Ascending aorta (tissue), 2 donors: ENCODE measurements at places on chromosomes 7 and 10.
A peak's percentile ranks its signal among the peaks of the same experiment; 100 is the strongest.

GRCh38 chr10:68861253-68861652 is 33.9 kb downstream of the STOX1 start:
- DNase-seq: no peak

DNA sequence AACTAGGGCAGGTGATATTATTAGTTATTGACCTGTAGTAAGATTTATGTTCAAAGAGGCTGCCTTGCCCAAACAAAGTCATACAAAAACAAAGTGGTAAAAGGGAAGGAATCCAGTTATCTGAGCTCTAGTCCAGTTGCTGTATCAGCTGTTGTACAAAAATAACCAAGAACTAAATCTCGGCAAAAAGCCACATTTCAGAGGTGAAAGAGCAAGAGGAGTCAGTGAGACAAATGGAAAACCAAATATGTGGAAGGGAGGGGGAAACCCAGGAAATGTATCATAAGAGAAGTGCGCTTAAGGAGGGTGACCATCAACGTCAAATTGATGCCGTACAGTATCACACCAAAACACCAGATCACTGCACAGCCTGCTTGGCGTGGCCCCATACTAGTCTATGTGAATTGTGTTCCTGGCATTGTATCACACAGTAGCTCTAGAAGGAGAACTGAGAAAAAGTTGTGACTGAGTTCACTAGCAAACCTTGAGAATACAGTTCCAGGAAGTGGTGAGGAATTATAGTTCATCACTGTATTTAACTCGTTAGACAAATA is 6.4 kb downstream of the AGBL3 start:
- DNase-seq: peak; percentile 70

DNA sequence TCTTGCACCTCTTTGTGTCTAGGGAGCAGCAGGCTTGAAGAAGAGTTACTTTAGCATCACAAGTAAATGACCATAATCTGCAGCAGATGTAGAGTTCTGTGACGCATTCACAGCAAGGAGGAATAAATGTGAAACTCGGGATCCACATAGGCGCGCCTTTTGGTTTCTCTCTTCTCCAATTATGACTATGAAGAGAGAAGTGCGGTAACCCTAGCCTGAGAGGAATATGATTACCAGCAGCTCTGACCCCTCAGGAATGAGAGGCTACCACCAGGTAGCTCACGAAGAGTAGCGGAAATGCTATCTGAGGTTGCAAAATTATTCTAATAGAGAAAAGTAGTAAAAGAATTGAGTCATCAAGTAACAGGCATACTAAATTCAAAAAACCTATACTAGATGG is 25.2 kb upstream of the DMTF1 start:
- no peak for DNase-seq

DNA sequence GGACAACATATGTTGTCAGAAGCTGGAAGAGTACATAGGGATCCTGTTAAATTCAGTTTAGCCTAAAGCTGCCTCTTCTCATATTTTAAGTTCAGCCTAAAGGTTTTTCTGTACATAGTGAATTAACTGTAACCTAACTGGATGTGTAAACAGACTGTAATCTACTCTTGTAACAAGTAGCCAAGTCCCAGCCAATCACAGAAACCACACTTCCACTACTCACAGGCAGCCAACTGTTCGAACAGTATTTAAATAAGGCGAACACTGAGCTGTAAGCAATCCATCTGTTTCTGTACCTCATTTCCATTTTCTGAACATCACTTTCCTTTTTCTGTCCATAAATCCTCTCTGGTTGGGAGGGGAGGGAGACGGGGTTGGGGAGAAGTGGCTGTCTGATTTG is 15.0 kb upstream of the STN1 start:
- DNase-seq: no peak

- DNase-seq: no peak
Measured at GRCh38 chr7:3807824-3808223, 506.8 kb downstream of the SDK1 start.

DNA sequence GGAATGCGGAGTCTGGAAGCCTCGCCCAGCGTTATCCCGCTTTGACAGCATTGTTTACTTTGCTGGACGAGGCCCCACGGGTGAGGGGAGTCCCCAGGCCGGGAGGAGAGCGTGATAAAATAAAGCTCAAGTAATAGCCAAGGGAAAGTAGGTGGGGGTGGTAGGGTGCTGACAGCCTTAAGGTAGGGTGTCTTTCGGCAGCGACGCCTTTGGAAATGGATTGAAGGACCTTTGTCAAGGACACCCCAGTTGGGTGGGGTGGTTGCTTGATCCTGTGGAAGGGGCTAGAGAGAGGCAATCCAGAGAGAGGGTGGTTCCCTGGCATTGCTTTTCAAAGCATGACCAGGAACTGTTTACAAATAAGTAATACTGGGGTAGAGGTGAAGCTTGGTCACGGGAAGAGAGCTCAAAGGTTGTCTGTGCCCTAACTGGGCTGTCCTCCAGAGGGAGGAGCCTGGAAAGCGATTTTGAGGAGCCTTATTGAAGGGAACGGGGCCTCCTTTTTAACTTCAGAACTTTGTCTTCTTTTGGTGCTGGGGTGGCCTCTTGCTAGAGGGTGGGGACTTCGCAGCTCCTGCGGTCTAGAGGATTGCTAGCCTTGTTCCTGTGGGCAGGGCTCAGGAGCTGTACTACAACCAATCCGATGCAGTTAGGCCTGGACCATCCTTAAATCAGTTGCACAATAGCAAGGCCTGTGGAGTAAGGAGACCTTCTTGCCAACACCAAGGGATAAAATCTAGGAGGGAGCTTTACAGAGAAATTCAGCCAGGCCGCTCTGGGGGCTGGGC is 1.3 kb downstream of the EIF4EBP2 start:
- peak; percentile 81 for DNase-seq

DNA sequence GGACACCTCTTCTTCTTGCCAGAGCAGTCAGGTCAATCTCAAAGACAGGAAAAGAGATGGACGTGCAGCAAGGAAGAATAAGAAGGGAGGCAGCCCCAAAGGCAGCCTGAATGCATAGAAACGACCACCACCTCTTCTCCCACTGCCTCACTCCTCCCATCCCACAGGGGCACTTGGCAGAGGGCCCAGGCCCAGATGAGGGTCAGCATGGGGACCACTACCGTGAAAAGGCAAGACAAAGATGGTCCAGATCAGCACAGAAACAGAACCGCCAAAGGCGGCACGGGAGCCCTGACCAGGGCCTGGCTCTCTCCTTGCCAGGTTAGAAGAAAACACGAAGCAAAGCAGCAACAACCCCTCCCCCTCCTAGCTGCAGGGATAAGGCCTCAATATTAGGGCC is 1.9 kb upstream of the NDST2 start:
- no peak for DNase-seq

- DNase-seq: no peak
Measured at GRCh38 chr10:58778966-58779365, 266.3 kb downstream of the BICC1 start.

GRCh38 chr10:29189256-29189655 is 99.6 kb upstream of the LYZL1 start:
- no peak for DNase-seq

DNA sequence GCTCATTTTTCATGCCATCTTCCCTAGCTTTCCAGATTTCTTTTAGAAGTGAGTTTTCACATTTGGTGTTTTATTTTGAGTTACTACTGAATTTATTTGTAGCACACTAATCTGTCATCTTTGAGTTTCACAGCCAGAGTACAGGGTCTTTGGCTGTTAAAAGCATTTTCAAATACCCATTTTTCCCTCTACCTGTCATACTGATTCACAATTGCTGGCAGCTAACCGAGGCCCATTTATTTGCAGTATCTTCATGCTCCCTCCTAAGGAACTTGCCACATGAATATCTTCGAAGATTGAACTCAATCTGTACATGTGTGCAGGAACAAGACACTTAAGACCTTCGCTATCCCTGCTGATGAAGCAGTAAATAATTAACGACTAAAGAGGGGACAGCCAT is 44.8 kb upstream of the DKK1 start:
- no peak for DNase-seq

DNA sequence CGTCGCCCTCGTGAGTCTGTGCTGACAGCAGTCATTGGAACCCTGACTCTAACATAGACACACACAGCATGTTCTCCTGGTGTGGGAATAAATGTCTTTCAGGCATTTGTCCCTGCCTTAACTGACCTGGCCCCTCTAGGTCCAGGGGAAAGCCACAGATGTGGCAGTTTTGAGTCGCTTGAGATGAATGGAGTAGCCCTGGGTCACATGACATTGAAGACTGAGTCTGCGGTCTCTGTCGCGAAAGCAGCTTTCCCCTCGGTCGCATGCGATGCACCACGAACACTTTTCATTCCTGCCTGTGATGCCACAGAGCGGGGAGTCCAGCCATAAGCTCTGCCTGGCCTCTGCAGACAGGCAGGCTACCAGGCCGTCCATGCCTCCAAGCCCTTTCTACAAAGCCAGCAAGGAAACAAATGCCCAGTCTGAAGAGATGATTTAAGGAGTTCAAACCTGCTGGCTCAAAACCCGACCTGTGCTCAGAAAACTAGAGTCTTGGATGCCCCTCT is 172.3 kb downstream of the WDR37 start:
- no peak for DNase-seq

DNA sequence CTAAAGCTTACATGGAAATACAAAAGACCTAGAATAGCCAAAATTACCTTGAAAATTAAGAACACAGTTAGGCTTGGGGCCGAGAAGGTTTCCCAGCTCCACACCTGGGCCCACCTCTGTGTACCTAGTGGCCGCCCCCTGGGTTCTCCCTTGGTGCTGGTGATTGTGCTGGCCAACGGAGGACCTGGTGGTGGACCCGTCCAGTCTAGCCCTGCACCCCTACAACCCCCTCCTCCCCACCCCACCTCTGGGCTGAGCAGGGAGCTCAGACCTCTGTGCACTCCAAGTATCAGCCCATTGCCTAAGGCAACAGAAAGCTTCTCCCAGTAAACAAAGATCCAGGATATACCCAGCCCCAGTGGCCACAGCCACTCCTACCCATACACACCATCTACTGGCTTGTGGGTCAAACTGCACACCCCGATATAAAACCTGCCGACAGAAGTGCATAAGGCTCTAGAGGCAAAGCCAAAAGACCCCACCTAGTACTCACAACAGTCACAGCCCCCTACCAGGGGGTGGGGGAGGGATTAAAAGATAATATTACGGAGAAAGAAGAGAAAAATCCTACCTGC is 105.0 kb upstream of the DIP2C start:
- no peak for DNase-seq

DNA sequence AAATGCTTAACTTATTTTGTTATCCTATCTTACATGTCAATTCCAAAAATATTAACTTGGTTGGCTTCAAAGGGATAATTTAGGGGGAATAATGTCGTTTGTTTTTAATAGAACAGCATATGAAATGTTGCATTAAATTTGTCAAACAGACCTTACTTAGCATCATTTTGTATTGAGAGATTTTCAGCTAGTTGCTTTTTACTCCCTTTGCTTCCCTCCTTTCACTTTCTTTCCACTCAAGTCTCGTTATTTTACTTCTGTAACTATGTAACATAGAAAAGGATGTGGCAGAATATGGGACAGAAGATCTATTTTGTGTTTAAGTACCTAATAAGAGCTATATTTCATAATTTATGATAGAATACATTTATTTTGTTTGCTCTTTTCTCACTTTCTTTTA is 2.6 kb downstream of the PHYHIPL start:
- DNase-seq: no peak

DNA sequence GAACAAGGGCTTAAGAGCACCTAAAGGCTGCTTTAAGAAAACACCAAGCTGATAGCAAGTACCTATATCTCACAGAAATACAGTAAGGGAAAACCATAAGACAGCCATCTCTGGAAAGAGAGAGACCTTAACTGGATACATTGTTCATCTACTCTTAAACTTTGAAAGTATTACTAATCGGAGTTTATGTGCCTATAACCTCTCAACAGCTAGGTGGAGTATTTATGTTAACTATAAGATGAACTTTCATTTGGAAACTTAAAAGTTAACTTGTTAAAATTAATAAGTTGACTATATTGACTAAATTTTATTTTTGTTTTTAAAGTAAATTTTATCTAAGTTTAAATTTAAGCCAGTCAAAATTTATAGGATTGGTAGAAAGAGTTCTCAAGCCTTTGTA is 90.6 kb downstream of the USP6NL start:
- DNase-seq: no peak

- no peak for DNase-seq
Measured at GRCh38 chr10:12803776-12804175, 197.7 kb downstream of the CCDC3 start.

- DNase-seq: no peak
Measured at GRCh38 chr7:31061185-31061584, 9.1 kb downstream of the ADCYAP1R1 start.

- DNase-seq: no peak
Measured at GRCh38 chr7:98594348-98594747, 22.7 kb upstream of the NPTX2 start.

- DNase-seq: peak; percentile 33
Measured at GRCh38 chr7:157551325-157552070, 214.7 kb downstream of the DNAJB6 start.

DNA sequence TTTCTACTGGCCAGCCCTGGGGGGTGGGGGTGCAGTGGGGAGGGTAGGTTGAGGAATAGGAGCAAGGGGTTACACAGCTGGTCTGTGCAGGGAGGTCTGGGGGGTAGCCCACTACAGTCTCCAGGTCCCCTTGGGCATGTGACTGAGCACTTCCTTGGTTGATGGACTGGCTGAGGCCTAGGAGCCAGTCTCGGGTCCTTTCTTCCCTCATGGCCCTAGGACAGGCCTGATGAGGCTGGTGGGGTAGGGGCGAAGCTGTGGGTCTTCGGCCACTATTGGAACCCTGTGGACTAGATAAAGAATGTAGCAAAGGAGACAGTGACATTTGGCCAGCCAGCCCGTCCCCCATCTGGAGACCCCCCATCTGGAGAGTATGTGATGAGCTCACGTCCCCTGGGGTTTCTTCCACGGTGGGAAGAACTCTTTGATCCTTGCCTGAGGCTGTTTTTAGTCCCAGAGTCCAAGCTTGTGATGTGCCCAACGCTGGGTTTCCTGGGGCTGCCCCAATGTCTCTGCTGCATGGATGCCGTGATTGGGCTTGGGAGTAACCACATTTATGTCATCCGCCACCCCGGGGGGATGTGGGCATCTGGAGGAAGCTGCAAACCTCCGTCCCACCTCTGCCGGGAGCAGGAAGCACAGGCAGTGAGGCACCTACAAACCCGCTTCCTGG is 20.7 kb downstream of the FAM241B start:
- DNase-seq: no peak

DNA sequence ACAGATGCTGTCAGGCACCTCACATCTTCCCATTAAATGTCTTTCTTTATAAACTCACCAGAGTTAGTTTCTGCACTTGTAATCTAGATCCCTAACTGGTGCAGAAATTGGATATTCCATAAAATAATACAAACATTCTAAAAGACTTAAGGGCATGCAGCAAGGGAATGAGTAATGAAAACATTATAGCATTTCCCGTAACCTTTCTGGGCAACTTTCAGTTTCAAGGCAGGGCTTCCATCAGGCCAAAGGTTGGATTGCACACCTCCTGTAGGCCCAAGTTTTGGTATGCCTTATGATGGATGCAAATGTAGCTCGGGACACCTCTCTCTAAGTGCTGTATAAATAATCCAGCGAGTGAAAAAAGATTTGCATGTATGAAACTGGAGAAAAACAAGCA is 129.9 kb upstream of the LYZL2 start:
- no peak for DNase-seq
